ENCODE measurements at places on chromosomes 6 and 20.
A peak's percentile ranks its signal among the peaks of the same experiment; 100 is the strongest.

- DNase-seq, result no peak
Measured at GRCh38 chr20:4809707-4810106, 88.0 kb downstream of the PRND start.

- DNase-seq, result no peak
Measured at GRCh38 chr6:109235481-109236038, 140.3 kb downstream of the CEP57L1 start.

- no peak for DNase-seq
Measured at GRCh38 chr6:158026901-158027589, 45.4 kb downstream of the SYNJ2 start.

- no peak for DNase-seq
Measured at GRCh38 chr6:33236852-33237251, 28.6 kb downstream of the RING1 start.

DNA sequence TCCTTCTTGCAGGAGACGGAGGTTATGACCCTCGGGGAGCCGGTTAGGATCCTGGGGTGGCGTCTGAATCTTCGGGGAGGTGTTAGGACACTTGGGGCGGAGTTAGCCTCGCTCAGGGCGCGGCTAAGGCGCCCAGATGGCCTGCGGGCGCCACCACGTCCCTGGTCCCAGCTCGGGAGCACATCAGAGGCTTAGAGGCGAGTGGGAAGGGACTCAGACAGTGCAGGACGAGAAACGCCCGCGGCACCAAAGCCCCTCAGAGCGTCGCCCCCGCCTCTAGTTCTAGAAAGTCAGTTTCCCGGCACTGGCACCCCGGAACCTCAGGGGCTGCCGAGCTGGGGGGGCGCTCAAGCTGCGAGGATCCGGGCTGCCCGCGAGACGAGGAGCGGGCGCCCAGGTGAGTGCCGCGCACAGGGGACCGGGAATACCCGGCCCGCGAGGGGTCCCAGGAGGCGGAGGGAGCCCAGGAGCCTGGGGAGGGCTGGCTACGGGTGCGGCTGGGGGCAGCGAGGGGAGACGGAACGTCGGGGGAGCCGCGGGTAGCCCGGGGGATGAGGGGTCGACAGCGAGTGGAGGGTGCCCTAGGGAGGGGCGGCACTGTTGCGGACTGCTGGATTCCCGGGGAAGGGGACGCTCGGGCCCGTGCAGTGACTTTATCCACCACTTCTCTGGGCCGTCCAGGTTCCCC, at the start of gene HCK:
Gene HCK, plus strand, starts transcription at position 153 of the 688 bp plus-strand sequence.
- DNase-seq, result no peak

DNA sequence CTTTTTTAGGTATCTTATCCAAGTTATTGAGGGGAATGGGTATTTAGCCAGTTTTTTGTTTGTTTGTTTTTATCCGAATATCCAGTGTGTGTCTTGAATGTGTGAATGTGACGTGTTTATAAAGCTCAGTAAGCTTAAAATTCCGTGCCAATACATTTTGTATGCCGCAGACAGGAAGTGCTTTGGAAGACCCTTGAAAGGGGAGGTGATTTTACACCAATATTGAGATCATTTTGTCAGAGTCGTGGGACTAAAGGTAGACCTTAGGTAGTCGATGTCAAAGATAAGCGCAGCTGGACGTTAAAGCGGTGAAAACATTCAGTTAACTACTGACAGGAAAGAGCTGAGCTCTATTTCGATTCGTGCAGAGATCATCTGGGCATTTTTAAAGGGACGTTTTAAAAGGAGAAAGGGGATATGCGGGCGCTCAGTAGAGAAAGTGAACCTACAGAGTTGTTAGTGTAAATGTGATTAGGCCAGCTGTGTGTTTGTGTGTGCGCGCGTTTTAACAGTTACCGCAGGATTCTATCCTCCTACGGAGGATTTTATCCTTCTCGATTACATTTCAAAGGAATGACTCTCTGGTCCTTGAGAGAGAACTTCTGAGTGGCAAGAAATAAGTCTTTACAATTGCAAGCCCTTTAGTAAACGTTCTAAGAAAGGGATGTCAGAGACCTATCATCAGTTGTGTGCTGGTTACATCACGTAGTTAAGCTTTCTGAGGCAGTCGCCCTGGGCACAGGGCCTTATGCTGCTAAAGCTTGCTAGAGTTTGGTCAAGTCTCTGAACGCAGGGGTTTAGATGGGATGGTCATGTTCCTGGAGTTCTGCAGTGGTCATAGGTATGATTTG, 625 bp upstream of the ECHDC1 start:
- DNase-seq, result peak; percentile 1

- no peak for DNase-seq
Measured at GRCh38 chr6:56529594-56530191, 113.0 kb downstream of the DST start.

DNA sequence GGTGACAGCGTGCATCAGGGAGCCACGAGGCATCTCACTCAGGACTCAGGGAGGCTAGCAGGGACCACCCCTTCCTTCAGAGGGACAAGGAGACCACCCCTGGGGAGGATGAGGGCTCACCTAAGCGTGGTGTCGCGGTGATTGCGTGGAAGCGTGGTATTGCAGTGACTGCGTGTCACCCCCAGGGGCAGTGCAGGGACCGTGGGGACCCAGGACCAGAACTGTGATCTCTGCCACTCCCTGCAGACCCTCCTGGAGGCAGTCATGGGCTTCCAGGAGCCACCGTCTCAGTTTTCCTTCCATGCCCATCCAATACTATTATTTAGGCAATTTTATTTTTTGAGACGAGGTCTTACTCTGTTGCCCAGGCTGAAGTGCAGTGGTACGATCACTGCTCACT, 147.1 kb downstream of the TAF4 start:
- no peak for DNase-seq

GRCh38 chr20:10632721-10633509, 40.9 kb downstream of the JAG1 start:
- no peak for DNase-seq

DNA sequence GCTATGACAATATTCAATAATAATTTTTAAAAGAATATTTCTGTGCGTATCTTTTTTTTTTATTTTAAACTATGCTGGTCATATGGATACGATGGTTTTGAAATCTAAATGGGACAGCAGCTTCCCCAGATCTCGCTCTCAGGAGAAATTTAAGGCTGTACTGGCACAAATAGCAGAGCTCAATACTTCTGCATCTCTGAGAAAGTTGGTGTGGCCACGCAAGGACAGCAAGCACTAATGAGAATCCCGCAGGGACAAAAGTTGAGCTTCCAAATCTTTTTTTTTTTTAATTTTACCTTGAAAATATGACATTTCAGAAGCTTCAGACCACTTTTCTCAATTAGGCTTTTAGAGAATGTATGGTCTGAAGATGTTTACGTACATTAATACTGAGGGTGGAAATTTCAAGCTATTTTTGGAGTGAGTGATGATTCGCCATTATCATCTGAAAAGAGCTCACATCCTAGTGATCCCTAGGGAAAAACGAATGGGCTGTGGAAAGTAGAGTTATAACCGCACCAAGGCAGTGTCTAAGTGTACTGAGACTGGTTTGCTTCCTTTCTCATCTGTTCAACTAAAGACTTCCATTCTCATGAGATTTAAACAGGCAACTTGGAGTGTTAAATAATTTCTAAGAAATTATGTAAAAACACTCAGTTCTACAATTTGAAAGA, 840.0 kb downstream of the C6orf118 start:
- DNase-seq, result no peak

DNA sequence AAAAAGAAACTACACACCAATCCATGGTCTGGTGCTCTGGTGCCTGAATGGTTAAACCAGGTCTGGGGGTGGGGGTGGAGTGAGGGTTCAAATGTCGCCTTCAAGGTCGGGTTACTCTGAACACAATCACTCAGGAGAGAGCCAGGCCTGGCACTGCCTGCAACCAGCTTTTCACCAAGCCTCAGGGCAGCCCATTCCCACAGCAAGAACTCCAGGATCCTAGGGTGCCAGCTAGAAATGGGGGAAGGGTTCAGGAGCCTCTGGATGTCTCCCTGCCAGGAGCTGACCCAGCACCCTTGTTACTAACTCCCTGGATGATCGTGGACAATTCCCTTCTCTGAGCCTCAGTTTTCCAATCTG, 6.7 kb downstream of the SDC4 start:
- DNase-seq, result no peak

DNA sequence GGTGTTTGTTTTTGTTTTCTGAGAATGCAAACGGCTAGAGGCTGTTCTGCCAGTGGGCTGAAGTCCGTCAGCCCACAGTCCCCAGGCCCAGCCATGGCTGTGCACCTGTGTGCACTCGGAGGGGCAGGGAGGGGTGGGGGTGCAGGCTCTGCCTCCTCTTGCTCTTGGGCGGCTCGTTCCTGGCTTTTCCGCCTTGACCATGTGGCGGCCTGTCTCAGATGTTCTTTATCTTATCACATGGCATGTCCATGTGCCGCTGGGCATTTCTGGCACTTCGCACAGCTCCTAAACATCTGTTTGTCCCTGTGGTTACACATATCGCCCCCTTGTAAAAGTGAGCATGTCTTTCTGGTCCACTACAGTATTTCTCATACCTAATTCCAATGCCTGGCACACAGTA, 137.0 kb downstream of the CDH4 start:
- no peak for DNase-seq

DNA sequence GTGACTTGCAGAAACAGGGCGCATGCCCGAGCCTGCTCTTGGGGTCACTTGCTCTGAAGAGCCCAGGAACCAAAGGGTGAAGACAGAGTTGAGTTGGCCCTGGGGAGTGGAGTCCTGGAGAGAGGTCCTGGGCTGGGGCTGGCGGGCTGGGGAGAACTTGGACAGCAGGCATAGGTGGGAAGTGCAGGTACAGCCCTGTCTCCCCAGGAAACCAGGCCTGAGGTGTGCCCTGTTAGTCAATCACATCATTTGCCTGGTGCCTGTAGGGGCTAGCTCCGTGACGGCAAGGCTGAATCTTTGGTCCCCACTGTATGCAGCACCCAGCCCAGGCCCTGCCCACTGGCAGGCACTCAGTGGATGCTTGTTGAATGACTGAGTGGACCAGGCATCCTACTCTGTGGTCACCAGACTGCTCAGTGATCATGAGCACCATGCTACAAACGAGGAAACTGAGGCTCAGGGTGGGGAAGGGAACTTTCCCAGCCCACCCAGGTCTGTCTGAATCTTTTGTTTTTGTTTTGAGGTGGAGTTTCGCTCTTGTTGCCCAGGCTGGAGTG, 15.6 kb upstream of the NOL4L start:
- no peak for DNase-seq

DNA sequence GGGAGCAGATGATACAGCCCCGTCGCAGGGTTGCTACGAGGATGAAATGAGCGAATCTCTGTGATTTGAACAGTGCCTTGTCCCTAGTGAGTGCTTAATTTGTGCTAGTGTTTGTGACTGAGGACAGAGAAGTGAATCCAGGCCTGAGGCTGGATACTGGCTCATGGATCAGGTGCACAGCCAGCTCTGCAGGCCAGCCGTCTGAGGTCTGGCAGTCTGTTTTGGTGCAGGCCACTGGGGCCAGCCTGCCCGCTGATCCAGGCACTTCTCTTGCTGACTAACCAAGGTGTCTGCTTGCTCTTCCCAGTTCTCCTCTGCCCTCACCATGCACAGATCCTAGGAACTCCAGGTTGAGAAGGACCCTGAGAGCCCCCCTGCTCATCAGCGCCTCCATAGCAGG, 181.0 kb downstream of the LRFN2 start:
- no peak for DNase-seq

DNA sequence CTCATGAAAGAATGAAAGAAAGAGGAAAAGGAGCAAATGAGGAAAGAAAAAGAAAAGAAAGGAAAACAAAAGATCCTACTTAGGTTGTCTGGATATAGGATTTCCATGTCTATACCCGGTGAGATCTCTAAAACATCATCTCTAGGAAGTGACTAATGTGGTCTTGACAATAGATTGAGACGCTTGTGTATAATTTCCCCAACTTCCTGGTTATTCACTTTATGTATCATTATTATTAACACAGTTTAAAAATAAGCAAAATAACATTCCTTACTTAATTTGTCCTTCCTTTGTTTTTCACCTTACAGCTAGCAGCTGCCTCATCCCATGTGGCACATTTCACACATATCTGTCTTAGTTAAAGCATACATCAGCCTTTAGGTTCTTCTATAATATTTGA, 27.0 kb downstream of the LAMA4 start:
- no peak for DNase-seq

DNA sequence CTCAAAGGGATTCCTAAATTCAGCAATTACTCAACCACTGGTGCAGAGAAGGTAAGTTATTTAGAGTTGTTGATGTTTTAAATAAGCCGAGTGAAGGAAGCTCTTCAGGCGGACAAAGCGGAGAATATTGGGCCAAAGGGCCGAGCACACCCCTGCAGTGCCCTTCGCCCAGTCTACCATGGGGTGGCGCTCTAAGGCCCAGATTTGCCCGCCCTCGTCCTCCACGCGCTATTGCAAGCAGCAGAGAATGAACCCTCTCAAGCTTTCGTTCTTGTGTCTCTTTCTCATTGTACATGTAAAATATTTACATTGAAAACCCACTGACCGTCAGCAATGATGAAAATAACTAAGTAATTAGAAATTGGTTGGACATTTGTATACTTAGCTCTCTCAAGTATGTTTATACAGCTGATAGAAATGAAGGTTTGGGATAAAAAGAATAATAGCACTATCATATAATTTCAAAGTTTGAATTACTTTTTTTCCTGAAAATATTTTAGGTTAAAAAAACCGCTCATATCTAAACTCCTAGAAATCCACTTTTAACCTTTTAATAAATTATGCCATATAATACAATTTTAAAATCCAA, 195.0 kb upstream of the CEP162 start:
- DNase-seq, result no peak

DNA sequence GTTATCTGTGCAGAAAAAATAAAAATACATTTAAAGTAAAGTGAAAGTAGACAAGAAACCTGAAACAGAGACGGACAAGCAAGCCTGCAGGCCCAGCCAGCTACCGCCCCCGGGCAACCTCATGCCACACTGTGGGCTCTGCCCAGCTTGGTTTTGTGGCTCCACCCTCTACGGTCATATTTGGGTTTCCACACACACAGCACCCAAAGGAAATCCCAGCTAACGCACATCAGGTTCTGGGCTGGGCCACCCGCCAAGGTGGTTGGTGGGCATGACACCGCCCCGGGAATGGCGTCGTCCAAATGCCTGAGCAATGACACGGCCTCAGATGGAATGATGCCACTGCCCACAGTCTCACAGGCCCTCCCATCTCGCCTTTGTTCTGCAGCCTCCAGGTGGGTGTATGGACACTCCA, 22.9 kb downstream of the FAM110A start:
- no peak for DNase-seq

DNA sequence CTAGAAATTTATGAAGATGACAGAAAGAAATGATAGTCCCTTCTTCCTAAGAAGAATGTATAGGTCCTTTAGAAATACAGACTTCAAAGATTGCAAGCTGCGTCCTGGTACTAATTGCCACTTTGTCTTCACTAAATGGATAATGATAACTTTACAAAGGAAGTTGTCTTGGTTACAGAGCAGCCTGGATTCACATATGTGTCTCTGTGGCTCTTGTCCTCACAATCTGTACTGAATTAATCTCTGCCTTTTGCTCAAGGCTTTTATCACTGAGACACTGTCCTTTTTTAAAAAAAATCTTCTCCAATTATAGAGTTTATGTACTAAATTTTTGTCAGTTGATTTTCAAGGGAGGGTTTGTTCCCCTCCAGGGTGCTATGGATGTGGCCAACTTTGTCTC, 17.5 kb upstream of the MRAP2 start:
- no peak for DNase-seq
